Activated naive CD8-positive, alpha-beta T cell treated with anti-CD3 and anti-CD28 coated beads, Interleukin-2, amount 50 U/mL, for 16 hours (primary cell): ENCODE measurements at places on chromosomes 16 and 17.

GRCh38 chr16:81259916-81260315, 21.4 kb downstream of the BCO1 start:
- no peak for DNase-seq

DNA sequence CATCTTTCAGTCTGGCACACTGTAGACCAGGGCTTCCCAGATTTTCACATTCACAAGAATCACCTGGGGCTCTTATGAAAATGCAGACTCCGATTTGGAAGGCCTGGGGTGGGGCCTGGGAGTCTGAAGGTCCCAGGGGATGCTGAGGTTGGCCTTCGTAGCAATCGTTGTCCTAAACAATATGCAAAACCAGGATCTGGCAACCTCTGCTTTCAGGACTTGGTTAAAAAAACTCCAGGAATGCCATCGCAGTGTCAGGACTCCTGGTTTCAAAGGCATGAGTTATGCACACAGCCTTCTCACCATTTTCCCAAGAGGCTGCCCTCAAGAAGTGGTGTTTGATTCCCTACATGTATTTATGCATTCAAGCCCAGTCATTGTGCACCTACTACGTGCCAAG, 6.7 kb downstream of the CLEC19A start:
- DNase-seq = no peak

- no peak for DNase-seq
Measured at GRCh38 chr17:73401911-73402310, 90.1 kb upstream of the CDC42EP4 start.

DNA sequence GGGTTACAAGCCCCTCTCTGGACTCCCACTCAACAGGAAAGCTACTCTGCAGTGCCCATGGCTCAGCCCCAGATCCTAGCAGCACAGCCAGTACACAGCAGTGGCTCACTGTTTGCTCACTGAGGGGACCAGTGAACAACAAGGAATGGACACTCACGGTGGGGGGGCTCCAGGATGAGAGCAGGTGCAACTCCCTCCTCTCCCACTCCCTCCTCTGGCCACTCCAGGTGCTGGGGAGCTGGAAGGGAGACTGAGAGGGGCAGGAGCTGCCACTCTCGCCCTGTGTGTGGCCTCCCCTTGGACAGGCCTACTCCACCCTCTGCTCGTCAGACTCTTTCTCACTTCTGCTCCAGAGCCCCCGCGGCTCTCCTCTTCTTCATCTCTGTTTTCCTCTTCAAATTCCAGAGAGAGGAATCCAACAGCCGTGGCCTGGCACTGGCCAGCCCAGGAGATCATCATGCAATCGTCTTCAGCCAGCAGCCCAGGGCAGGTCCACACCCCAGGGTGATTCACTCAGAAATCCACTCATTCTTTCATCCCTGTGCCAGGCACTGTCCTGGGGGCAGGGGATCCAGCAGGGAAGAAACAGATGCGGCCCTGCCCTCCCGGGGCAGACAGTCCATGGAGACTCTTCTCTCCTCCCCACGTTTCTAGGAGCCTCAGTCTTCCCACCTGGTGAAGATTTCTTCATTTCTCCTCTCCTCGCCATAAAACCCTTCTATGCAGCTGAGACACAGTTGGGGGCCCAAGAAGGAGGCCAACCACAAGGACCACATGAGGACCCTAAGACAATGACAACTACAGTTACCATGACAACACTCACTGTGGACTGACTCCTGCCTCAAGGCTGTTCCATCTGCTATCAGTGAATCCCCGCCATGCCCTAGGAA, 30.7 kb downstream of the CFAP20 start:
- DNase-seq = no peak

DNA sequence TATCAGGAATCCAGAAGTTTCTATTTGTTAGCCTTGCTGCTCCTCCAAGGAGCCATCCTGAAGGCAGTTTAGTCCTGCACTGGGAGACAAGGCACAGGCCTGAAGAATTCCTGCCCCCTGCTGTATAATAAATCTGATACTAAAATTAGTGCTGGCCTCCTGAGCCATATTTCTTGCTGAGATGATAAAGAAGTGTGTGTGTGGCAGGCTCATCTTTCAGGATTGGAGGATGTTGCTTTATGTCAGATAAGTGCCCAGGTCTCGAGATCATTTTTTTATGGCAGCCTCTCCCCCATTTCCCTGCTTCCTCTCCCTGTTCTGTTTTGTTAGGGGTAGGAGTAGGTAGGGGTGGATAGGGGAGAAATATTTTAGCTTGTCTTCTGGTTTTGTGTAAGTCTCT, 26.0 kb downstream of the MSI2 start:
- no peak for DNase-seq

DNA sequence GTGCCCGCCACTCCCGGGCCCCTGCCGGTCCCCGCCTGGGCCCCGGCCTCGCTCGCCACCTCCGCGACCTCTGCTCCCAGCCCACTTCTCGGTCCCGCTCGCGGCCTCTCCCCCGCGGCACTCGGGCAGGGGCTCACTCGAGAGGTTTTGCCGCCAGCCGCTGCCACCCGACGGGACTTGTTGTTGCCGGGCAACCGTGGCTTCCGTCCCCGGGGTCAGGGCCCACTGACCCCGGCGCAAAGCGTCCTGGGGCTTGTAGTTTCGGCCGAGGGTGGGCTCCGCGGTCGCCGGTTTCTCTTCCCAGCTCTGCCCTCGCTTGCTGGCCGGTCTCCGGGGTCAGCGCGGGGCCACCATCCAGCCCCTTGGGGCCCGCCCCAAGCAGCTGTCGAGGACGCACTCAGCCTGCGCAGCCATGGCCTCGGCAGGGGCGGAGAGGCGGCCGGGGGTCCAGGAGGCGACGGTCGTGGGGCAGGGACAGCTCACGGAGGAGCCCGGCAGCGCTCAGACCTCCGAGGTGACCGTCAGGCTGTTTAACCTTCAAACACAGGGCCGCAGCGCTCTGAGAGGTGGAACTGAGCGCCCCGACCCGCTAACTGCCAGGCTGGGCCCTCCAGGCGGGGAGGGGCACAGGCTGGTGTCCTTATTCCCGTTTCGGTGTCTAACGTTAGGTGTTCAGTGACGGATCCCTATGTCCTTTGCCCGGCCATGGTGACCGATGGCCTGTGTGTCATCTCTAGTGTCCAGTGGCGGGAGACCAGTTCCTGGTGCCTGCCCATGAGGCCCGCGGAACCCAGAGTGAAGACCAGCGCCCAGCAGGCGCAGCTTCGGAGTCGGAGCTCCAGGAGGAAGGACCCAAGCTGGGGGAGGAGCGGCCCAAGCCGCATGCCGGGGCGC, at the start of the genes C16orf86 and ENKD1:
Gene C16orf86, plus strand, starts transcription at position 256 of the 894 bp plus-strand sequence. Its CDS starts 157 bp downstream, at position 413.
Gene ENKD1, minus strand, starts transcription at position 192 of the 894 bp plus-strand sequence. CDS start 308 bp downstream, outside the sequence.
- peak; percentile 56 for DNase-seq

DNA sequence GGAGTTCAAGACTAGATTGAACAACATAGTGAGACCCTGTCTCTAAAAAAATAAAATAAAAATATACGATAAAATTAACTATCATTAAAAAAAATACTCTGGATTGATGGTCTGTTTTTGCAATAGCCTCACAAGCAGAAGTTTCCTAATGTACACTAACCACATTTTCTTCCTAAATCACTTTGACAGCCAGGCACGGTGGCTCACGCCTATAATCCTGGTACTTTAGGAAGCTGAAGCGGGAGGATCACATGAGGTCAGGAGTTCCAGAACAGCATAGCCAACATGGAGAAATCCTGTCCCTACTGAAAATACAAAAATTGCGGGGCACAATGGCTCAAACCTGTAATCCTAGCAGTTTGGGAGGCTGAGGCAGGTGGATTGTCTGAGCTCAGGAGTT, 64.7 kb downstream of the HELZ start:
- DNase-seq = no peak

DNA sequence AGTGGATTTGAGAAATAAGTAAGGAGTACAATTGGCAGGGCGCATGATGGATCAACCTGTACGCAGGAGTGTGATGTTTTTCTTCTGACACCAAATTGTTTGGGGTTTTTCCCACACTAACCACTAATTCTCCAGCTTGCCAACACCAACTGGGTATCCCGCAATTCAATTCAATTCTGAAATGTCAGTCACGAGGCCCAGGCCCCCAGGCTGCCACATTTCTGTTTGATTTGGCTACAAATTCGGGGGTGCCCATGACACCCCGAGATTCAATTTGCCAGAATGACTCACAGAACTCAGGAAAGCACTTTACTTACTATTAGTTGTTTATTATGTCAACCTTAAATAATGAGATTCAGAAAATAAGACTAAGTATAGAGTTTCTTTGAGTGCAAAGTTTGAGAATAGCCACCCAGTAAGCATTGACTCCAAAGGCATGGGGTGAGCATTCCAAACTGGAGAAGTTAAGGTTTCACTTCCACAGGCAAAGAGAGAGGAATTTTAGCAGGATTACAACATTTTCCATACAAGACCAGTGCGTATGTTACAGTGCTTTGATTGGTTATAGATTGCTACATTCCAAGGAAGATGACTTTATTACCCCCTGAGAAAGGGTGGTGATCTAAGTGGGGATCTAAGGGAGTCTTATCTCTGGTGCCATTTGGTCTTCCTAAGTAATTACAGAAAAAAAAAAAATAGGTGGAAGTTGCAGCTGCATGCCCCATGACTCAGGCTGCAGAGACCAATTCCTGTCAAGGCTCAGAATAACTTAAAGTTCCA, 11.5 kb downstream of the SLC46A1 start:
- DNase-seq = no peak

DNA sequence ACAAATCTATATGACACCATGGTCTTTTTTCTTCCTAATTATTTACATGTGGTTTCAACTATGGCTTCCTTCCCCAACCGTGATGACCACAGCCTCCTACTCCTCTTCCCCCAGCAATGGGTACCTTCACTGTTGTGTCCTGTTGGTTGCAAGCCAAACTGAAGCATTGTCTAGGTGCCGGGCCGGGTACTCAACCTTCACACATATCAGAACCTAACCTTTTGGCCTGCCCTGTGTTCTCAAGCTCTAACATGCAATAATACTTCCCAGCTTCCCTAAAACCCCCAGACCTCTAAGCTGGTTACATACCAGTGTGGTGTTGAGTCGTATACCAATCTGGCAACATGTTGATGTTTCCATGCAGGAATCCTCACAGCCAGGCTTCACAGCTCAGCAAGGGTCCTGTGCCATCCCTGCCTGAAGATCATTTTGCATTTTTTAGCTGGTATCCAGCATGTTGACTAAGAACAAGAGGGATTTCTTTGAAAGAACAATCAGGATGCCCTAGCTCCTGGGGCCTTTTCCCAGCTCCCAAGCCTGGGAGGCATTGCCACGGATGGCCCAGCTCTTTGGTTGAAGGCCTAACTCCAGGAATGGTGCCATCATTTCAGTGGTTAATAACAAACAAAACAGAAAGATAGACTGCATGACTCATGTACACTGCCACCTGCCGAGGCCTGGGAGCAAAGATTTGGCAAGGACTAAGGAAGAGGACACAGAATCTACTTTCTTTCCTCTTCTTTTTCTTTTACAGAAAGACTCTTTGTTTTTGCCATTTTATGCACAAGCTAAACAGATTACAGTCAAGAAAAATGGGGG, 373.7 kb upstream of the SALL1 start:
- no peak for DNase-seq

DNA sequence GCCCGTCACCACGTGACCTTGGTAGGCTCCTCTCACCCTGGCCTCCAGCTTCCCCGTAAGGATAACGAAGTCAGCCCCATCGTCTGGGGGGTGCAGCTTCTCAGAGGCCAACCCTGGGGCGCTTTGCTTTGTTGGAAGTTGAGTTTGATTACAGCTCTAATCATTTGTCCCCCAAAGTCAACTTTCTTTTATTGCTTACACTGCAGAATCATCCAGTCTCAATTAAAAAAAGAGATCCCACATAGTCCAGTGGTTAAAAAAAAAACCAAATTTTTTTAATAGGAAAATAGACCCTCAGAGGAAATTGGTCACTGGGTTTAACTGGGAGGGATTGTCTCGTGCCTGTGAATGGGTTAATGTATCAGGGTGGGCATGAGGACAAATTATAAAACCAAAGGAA, 7.8 kb upstream of the GPRC5C start:
- no peak for DNase-seq

GRCh38 chr17:60901242-60901641, 223.6 kb downstream of the BCAS3 start:
- DNase-seq = no peak

DNA sequence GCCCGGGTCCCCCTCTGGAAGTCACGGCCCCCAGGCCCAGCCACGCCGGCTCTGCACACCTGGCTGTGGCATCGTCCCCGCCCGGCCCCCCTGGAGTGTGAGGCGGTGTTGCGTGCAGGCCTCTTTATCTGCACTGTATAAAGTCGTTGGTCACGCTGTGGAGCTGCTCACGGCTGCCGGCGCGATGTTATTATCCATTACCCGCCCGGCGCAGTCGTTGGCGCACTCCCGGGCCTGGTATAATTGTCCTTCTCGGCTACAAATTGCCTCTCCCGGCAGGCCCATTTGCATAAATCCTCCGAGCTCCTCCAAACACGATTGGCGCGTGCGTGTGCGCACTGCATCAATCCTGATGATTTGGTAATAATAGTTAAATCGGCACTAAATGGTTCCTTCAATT, 57.8 kb downstream of the BAHCC1 start:
- no peak for DNase-seq

DNA sequence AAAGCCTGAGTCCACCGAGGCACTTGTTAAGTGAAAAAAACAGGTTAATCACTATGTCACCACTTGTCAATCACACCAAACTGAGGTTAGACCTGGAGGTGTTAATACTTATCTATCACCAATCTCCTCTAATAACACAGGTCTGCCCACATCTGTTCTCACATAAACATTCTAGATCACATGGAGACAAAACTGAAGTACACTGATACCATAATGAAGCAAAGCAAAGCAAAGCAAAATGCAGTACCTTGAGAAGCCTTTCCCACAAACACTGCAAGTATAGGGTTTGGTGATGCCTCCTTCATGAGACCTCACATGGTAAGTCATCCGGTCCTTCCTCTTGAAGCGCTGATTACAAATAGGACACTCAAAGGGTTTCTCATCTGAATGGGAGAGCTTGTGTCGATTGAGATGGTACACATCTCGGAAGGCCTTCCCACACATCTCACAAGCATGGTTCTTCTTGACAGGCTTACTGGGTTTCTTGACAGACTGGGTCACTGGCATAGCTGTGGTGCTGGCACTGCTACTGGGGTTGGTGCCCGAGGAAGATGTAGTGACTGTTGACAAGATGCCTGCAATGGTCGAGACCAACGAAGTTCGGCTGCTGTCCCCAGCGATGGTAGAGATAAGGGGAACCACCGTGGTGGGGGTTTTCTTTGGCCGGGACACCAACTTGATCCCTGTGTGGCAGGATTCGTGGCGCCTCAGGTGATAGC, 5.4 kb downstream of the VEZF1 start:
- DNase-seq = no peak

DNA sequence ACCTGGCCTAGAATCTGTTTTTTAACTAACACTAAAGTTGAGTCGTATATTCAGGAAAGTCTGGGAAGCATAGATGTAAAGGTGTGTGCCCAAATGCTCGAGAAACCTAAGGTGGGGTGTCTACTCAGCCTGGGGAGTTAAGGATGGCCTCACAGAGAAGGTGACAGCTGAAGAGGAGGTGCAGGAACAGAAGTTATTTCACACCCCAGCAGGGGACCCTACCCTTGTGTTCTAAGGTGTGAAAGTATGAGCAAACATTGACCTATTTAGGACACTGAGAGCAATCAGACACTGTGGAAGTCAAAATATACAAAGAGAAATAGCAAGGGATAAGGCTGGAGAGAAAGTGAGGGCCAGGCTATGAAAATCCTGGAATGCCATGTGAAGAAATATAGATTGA, 49.0 kb upstream of the DHX40 start:
- DNase-seq = no peak
